Ascending aorta (tissue), 2 donors: ENCODE measurements at places on chromosomes 2 and 18. TPM values are rescaled to one million over a fixed set of nuclear protein-coding genes. Genes with fewer than 3 reads are reported as not detected.
A peak's percentile ranks its signal among the peaks of the same experiment; 100 is the strongest.

- no peak for DNase-seq
These were observed 4.4 kb downstream of the LIPG start for GRCh38 chr18:49566217-49566770.

DNA sequence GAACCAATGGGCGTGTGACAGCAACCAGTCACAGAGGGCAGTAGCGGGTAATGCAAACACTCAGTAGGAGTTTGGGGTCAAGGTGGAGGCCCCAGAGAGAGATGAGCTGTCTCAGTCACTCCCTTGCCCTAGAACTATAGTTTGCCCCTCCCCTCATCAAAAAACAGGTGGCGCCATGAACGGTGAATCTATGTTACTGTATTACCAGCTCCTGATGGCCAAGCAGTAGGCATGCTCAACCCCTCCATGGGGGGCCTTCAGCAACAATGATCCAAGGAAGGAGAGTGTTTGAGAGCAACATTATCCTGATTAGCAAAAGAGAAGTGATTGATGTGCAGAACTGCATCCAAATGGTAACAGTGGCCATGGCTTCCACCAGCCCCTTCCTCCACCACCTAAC lies 30.4 kb downstream of the TRABD2A start:
- DNase-seq: peak; percentile 27

- no peak for DNase-seq
These were observed 8.1 kb downstream of the SEPTIN2 start for GRCh38 chr2:241323778-241324177.

DNA sequence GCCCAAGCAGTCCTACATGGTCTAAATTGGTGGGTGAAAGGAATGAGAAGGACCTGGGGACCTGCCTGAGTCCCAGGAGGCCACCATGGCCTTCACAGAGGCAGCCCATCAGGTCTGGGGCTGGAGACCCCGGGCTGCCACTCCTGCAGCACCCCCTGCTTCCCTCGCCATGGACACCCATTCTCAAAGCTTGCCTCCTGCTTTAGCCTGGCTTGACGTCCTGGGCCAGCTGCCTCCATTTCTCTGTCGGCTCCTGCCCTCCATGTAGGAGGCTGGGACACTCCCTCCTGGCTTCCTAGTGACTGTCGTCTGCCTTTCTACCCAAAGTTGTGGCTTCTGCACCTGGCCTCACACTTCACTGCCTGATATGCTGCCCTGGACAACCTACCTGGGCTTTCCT lies 198.6 kb downstream of the FAM210A start:
- no peak for DNase-seq

The TMEM163 gene
- total RNA-seq: not detected

- no peak for DNase-seq
These were observed 183.2 kb upstream of the ITGA4 start for GRCh38 chr2:181273986-181274385.

The AMMECR1L gene
- total RNA-seq: 20.6 TPM
